ENCODE measurements at places on chromosomes 2 and 18. TPM values are rescaled to one million over a fixed set of nuclear protein-coding genes. Genes with fewer than 3 reads are reported as not detected.

Gene SNED1
- 90.1 TPM for total RNA-seq

Gene CNNM4
- 6.7 TPM for total RNA-seq

GRCh38 chr2:201936817-201937216 is 96.8 kb upstream of the FZD7 start:
- DNase-seq, result no peak

Gene LBX2
- 0.30 TPM for total RNA-seq

Gene CXCR2
- not detected for total RNA-seq

- no peak for DNase-seq
Measured at GRCh38 chr2:44324971-44325426, 36.3 kb downstream of the PREPL start.

DNA sequence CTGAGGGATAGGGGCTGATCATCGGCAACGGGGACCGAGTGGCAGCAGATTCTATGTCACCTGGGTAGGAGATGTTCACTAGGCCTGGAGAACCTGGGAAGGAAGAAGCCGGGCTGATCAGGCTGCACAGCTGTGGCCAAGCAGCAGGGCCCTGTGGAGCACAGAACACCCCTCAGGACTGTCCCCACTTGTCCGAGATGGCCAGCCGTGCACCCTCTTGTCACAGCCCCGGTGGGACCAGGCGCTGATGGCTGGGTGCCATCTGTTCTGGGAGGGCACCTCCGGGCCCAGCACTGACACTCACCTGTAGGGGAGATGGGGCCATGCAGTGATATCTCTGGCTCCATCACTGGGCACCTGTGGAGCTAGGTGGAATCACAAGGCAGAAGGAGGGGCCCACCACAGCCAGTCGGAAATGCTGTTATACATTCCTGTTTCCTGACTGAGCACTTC is 217.9 kb upstream of the RAB6C start:
- no peak for DNase-seq

DNA sequence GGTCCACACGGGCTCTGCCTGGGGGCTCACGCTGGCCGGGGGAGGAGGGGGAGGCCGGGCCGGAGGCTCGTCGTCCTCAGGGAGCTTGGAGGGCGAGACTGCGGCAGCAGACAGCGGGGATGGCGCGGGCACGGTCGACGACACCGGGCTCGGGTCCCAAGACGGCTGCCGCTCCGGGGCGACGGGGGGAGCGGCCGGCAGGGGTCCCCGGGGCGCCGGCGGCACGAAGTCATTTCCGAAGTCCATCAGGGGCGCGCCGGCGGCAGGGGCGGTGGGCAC is 491 bp downstream of the RTN4 start:
- DNase-seq, result no peak

Gene OTX1
- not detected for total RNA-seq

All from CD4-positive, alpha-beta memory T cell (primary cell).